Ascending aorta (tissue), 2 donors: ENCODE measurements at places on chromosomes 4 and X.
A peak's percentile ranks its signal among the peaks of the same experiment; 100 is the strongest.

GRCh38 chr4:182875453-182876405, 41.5 kb downstream of the DCTD start:
- DNase-seq, result peak; percentile 34
- peaks cover 20% of the 10 kb centered on the region for H3K36me3 ChIP-seq
- no peak overlapping the region for H3K27ac ChIP-seq
- no peaks in the 10 kb centered on the region for H3K27me3 ChIP-seq
- H3K4me3 ChIP-seq, result no peak overlapping the region

DNA sequence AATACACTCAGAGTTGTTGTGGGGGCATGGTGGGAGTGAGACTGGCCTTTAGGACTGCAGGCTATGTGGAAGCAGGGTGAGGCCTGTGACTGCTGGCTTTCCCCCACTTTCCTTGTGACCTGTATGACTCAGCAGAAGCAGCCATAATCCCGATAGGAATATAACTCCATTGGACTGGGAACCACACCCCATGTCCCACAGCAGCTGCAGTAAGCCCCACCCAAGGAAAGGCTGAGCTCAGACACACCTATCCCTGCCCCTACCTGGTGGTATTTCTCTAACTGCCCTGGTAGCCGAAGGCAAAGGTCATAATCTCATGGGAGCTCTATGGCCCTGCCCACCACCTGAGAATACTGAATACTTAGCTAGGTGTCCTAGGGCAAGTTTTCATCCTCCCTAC, 169.3 kb downstream of the GC start:
- no peak overlapping the region for H3K4me3 ChIP-seq
- no peaks in the 10 kb centered on the region for H3K36me3 ChIP-seq
- no peaks in the 10 kb centered on the region for H3K4me1 ChIP-seq

DNA sequence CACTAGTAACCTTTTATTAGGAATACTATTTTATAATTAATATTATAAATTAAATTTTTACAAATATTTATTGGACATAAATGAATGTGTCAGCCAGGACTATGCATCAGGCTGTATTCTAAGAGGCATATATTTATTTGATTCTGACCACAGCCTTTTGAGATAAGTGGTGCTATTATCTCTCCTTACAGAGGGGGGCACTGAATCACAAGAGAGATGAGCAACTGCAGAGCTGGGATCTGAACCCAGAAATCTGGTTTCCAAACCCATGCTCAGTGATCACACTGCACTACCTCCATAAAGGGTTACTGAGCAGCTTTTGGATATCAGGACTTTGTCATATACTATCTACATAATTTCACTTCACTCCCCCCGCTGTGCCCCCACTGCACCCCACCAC, 322.0 kb downstream of the TMA16 start:
- H3K27me3 ChIP-seq, result no peaks in the 10 kb centered on the region
- no peak overlapping the region for H3K27ac ChIP-seq
- DNase-seq, result no peak
- H3K4me3 ChIP-seq, result no peak overlapping the region
- no peaks in the 10 kb centered on the region for H3K4me1 ChIP-seq

DNA sequence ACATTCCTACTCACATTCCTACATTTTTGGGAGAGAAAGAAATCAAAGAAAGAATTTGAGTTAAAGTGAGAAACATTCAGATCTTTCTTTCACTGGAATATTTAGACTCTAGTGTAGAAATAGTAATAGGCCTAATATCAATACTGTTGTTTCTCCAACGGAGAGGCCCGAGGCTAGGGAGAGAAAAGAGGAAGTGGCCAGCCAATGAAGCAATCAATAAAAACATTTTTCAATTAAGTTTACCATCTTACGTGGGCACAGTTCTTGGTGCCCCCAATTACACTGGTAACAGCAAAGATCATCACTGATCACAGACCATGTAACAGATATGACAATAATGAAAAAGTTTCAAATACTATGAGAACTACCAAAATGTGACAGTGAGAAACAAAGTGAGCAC, 281.4 kb downstream of the GPM6A start:
- H3K4me1 ChIP-seq, result no peaks in the 10 kb centered on the region
- DNase-seq, result no peak
- H3K36me3 ChIP-seq, result no peaks in the 10 kb centered on the region
- no peaks in the 10 kb centered on the region for H3K27me3 ChIP-seq

- DNase-seq, result no peak
- no peaks in the 10 kb centered on the region for H3K36me3 ChIP-seq
- H3K4me1 ChIP-seq, result peaks cover 12% of the 10 kb centered on the region
- H3K27me3 ChIP-seq, result peaks cover 24% of the 10 kb centered on the region
- H3K27ac ChIP-seq, result no peak overlapping the region
Measured at GRCh38 chr4:7194251-7195140, 2.2 kb downstream of the SORCS2 start.

DNA sequence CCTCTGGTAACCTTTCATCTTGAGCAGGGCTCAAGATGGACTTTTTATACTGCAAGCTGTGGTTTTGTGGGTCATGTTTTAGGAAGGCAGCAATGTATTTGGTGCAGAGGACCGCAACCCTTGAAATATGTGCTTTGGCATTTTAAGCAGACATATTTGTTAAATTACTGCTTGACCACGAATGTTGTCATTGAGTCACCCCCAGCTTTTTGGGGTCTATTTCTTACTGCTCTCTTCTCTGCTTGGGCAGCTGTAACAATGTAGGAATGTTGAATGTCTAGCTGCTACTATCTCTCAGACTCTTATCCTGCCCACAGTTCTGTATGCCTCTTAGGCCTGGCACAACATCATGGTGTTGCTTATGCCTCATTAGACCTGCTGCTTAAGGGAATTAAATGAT, 6.0 kb downstream of the RBPJ start:
- no peak overlapping the region for H3K4me3 ChIP-seq
- H3K4me1 ChIP-seq, result peaks cover 21% of the 10 kb centered on the region
- H3K36me3 ChIP-seq, result no peaks in the 10 kb centered on the region
